ENCODE measurements at places on chromosomes 12 and 14.

DNA sequence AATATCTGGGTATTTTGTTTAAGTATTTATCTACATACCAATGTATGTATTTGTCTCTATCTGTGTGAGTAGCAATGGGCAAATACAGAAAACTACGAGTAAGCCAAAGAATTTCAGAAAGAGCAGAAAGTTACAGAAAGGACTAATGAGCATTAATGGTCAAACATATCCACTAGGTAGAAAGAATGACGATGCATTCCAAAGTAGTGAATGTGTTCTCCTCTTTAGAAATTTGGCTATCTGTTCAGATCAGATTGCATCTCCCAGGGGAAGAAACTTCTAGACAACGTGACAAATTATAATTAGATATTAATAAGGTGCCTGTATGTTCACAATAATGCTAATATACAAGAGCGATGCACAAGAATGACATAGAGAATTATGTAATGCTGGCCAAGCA, 194.5 kb upstream of the GZMB start:
- no peak for DNase-seq

- DNase-seq, result no peak
Observed at GRCh38 chr14:50308363-50308915, 3.6 kb downstream of the L2HGDH start.

DNA sequence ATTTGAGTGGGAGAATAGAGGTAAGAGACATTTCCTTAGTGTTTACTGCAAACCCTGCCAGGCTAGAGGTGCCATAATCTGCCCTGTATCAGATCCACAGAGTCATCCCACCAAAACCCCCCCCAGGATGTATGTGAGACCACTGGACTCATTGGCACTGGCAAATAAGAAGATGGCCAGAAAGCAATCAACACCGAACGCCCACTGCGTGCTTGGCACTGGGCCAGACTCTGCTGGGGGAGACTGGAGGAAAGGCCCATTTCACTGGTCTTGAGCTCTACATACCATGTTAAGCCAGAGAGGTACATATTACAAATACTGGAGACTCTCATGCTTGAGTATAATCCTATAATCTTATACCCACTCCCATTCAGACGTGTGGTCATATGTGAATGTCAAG, 44.0 kb downstream of the SMUG1 start:
- no peak for DNase-seq

DNA sequence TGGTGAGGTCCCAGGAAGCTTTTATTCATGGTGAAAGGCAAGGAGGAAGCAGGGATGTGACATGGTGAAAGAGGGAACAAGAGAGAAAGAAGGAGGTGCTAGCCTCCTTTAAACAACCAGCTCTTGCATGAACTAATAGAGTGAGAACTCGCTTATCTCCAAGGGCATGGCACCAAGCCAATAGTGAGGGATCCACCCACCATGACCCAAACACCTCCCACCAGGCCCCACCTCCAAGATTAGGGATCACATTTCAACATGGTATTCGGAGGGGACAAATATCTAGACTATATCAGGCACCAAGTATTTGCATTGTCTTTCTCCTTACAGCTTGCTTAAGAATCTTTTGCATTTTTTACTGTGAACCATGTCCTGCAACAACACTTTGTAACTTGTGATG, 91.9 kb upstream of the DHRS4 start:
- no peak for DNase-seq

GRCh38 chr14:54325766-54326165, 71.0 kb upstream of the CDKN3 start:
- DNase-seq, result no peak

DNA sequence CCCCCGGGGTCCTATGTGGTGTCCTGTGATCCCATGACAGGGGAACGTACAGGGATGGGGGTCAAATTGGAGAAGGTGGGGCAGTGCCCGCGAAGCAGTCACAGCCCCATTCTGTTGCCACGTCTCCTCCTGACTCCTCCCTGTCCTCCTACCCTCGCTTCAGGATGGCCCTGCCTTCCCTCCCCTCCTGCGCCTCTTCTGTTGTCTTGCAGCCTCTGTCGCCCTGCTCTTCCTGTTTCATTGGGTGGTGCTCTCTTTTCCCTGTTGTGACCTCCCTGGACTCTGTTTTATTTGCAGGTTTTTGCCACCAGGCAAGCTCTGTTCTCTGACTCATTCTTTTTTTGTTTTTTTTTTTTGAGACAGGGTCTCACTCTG, 18.7 kb downstream of the CABP1 start:
- DNase-seq, result no peak

GRCh38 chr12:53483979-53484377, 15.3 kb downstream of the MAP3K12 start:
- no peak for DNase-seq
